ENCODE measurements at places on chromosomes 3 and 15.

DNA sequence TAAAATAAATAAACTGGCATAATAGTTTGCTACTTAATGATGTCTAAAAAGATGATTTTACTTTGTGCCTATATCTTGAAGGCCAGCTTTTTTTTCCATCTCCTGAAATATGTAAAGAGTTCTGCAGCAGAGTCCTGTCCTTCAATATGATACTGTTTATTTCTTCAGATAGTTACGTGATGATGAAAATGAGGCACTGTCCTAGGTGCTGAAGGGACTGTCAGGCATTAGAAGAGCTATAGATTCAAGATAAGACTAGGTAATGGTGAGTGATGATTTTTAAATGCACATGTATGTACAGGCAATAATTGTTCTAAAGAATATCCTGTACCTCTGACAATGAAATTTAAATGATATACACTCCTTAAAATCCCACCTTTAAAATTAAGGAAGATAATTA, 326.9 kb upstream of the DNAJC19 start:
- no peak for DNase-seq

DNA sequence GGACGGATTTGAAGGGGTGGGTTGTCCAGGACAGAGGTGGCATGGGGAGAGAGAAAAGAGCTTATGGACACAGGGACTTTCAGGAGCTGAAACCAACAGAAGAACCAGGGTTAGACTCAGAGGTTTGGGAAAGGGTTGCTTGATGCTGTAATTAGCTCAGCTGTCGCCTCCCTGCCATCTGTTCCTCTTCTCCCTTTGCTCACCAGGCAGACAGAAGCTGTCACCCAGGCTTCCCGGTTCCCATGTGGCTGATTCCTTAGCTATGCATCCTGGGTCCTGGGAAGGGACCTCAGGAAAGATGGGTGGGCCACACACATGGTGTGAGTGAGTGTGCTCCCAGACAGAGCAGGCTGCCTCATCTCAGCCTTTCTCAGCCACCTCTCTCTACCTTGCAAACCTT, 14.1 kb downstream of the PTPN23 start:
- DNase-seq: no peak

DNA sequence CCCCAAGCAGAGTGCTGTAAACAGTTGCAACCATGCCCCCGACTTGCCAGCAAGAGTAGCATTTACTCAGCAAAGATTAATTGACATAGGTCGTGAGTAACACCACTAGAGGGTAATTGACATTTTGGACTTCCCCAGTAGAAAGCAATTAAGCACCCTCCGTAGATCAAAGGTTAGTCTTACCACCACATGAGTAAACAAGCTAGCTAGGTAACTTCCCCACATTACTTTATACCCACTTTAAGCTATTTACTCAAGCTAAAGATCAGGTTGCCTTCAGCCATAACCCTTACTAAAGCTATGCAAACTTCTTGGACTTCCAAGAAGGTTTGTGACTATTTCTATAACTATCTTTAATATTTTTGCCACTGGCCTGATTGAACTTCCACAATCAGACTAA, 1072.7 kb downstream of the OTOL1 start:
- no peak for DNase-seq

DNA sequence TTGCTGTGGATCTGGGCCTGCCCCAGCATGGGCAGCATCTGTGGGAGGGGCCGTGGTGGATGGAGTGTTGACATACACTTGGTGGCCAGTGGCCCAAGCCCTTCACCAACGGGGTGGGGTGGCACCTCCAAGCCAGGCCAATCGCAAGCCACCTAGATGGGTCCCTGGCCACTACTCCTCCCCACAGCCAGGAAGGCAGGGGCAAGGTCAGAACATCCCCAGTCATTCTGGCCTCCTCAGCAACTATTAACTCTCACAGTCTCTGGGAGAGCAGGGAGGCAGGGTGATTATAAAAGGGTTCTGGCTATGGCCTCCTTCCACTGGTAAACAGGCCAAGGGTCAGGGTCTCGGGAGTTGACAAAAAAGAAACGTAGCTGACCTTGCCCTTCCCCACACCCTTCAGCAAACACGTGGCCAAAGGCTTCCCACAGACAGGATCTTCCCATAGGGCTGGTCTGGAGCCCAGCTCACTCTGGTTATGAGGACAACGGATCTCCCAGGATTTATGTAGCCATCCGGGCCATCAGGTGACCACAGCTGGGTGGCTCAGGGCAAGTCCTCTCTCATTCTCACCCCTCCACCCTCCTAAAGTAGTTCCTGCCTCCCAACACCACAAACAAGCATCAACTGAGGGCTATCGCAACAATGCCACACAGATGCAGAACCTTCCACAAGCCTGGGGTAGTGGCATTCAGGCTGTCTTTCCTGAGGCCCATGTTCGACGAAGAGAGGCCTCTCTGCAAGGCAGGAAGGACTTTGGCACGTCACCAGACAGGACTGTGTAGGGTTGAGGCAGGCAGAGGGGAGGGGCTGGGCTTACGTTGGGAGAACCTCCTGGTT, 18.9 kb downstream of the TLE3 start:
- no peak for DNase-seq

- no peak for DNase-seq
These were observed 167.2 kb downstream of the MAGI1 start for GRCh38 chr3:65871305-65872141.

DNA sequence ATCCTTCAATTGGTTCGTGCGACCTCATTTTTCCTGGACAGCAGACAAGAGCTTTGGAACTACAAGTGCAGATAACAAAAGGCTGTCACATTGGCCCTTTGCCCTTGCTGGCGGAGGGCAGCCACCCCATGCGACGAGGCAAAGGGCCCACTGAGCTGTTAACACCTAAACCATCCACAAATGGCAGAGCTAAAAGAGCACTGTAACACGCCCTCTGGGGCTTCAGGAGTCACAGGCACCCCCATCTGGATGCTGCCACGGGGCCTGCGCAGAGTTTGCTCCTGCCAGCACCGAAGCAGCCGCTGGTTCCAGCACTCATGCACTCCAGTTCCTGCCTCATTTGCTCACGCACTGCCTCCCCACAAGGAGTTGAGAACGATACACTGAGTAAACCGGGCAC, 524.9 kb downstream of the ZNF385D start:
- no peak for DNase-seq

DNA sequence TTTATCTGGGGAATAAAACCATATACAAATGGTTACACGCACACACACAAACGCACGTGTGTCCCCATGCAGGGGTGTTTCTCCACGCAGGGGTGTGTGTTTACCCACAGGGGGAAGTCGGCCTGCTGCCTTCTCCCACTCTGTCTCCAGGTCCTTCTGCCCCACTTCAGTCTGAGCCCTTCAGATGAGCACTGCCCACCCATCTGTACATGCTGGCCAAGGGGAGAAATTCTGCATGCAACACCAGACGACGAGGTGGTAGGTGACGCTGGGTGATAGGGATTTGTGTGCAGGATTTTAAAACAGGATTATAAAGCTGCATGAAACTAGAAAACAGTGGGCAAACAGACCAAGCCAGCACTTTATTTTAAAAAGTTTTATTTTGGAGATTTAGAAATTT, 122.5 kb downstream of the TJP1 start:
- DNase-seq: no peak

DNA sequence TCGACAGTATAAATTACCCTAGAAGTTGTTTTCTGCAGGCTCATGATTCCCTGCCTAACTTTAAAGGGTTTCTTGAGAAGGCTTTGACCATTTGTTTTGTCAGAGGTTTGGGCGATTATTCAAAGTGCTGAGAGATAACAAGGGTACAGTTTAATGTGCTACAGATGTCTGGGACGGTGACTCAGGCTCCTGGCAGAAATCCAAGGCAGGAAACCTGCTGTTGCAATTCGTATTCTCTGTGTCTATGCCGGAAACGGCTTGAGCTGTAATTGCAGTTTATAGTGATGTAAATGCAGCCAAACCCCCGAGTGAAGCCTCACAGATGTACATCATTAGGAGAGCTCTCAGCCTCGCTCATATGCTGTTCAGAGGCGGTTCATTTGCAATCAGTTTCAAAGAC, 65.6 kb downstream of the SYNPR start:
- peak; percentile 65 for DNase-seq

- DNase-seq: no peak
These were observed 9.2 kb upstream of the GATM start for GRCh38 chr15:45387380-45388007.

- no peak for DNase-seq
These were observed 47.6 kb downstream of the LARS2 start for GRCh38 chr3:45435961-45436360.

GRCh38 chr3:66483006-66483405, 17.8 kb downstream of the LRIG1 start:
- DNase-seq: no peak

GRCh38 chr15:39699516-39700374, 82.9 kb downstream of the FSIP1 start:
- DNase-seq: no peak

- DNase-seq: no peak
These were observed 35.4 kb downstream of the GOLIM4 start for GRCh38 chr3:168060317-168060716.

DNA sequence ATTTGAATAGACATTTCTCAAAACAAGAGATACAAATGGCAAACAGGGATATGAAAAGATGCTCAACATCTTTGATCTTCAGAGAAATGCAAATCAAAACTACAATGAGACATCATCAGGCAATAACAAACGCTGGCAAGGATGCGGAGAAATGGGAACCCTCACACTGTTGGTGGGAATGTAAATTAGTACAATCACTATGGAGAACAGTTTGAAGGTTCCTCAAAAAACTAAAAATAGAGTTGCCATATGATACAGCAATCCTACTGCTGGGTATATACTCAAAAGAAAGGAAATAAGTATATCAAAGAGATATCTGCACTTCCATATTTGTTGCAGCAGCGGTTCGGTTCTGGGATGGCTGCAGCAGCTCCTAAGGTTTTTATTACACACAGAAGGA, 16.8 kb upstream of the LARS2 start:
- DNase-seq: peak; percentile 40

DNA sequence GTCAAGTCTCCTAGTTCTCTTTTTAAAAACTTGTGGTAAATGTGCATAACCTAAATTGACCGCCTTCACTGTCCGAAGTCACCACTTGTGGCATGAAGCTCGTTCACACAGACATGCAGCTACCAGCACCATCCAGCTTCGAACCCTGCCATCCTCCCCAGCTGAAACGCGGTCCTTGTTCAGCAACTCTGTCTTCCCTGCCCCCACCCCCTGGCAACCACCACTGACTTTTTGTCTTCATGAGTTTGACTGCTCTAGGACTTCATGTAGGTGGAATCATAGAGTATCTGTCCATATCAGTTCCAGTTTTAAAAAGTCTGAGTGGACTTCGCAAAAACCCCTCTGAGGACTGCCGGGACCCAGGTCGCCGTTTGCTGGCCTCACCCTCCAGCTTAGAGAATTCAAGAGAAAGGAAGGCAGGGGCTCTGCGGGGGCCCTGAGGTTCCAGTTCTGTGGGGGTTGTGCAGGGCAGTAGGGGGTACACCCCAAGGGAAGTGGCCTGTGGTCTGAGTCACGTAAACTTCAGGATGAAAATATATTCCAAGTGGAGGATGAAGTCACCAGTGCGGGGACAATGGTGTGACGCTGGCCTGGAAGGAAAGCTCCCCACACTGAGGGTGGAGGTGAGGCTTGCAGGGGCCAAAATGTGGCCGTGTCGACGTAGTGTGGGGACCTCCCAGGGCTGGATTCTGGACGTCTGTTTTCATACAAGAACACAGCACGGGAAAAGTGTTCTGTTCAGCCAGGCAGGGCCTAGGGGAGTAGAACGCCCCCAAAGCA, 67.6 kb downstream of the ABTB1 start:
- DNase-seq: no peak

GRCh38 chr3:8563146-8563545, 61.5 kb downstream of the LMCD1 start:
- no peak for DNase-seq

DNA sequence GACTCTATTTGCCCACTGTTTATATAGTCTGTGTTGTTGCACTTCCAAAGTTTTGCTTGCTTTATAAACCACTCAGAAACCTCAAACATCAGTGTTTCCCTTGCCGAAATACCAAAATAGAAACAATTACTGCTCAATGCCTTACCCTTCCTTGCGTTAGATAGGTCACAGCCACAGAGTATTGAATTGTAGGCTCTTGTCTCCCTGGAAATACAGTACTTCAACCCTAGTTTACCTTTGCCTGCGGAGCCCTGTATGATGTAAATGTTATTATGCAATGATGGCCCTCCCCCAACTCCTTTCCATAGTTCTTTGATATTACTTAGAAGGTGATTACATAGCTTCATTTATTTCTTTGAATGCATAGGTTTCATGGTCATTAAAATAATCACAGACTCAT, 44.2 kb downstream of the SOX2 start:
- no peak for DNase-seq

GRCh38 chr15:88179562-88179961, 77.0 kb downstream of the NTRK3 start:
- no peak for DNase-seq

DNA sequence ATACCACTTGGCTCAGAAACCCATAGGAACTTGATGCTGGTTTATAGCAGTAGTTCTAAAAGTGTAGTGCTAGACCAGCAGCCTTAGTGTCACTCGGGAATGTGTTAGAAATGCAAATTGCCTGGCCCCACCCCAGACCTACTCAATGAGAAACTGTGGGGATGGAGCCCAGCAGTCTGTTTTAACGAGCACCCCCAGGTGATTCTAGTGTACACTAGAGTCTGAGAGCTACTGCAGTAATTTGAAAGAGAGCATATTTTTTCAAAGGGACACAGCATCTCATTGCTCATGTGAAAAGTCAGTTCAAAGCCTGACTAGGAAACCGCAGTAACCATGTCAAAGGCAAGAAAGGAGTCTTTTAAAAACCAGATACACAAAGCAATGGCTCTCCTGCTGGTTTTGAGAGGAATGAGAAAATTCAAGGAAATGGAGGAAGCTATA, 313.4 kb downstream of the SQOR start:
- no peak for DNase-seq

- DNase-seq: no peak
These were observed 287.6 kb upstream of the C2CD4B start for GRCh38 chr15:62452667-62453066.

GRCh38 chr3:69161587-69162307, 39.4 kb upstream of the LMOD3 start:
- peak; percentile 36 for DNase-seq

- DNase-seq: no peak
These were observed 25.8 kb downstream of the CCDC12 start for GRCh38 chr3:46950650-46951241.

DNA sequence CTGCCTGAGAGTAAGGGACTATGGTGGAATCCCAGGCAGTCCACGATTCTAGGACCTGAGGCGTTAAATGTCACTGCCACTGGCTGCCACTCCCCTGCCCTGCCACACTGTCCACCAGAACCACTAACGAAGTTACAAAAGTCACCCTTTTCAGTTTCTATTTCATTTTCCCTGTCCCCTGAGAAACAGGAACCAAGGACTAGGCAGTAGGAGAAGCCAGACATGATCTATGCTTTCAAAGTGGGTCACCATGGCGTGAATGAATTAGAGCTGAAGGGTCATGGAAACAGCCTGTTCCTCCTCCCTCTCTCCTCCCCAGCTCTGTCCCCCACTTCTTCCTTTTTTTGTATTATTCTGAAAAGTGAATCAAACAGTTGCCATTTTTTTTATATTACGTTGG, 9.1 kb upstream of the ADPRH start:
- peak; percentile 94 for DNase-seq

Measured in inflammatory macrophage treated with lipopolysaccharide for 1 hour (primary cell).